ENCODE measurements at places on chromosomes 5 and 9.

- no peak for DNase-seq
Measured at GRCh38 chr9:89743573-89744254, 138.9 kb downstream of the GADD45G start.

DNA sequence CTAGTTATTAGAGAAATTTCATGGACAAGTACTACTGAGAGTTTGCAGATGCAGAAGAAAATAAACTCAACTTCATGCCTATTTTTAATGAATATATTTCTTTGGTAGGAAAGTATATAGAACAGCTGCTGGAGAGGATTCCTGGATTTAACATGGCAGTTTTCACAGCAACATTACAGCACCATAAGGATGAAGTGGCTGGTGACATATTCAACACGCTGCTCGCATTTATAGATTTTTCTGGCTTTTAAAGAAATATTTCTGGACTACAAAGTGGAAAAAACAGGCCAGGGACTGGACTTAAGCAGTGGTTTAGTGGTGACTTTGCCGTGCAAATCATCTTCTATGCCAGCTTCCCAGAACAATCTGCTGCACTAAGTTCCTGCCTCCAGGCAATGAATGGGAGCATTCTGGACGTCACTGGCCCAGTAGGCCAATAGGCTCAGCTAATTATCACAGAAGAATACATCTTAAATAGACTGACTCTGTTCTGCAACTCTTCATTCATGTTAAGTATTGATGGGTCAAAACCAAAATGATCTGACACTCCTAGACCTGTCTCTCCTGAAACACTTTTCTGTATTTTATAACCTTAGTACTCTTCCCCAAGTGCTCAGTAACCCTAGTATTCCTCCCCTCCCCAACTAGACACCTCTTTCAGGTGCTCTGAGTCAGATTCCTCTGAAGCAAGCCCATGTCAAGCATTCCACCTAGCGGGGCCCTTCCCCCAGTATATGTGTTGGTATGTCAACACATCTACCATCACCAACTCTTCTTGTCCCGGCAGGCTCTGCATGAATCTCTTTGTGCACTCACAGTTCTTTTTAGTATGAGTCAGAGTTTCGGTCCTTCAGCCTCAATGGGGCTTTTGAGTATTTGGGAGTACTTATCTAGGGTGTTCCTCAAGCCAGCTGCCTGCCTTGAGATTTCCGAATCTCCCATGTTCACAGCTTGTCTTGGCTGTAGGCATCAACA is 625.5 kb downstream of the CHSY3 start:
- DNase-seq, result no peak

- DNase-seq, result no peak
Measured at GRCh38 chr5:41935544-41935943, 10.5 kb downstream of the FBXO4 start.

DNA sequence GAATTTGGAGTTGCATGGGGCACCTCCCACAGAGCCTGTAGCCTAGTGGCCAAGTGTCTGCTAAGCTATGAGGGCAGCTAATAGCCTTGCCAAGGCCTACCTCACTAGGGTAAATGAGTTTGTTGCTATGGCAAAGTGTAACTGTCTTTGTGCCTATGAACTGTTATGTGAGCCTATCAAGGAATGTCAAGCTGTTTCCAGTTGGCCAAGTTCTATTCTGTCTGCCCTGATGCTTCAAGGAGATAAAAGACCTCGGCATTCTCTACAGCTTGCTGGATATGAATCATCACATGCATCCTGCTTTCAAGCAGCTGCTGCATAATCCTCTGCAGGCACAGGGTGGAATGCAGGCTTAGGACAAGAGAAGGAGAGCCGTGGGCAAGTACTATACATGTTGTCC is 69.8 kb upstream of the CCDC112 start:
- DNase-seq, result no peak

DNA sequence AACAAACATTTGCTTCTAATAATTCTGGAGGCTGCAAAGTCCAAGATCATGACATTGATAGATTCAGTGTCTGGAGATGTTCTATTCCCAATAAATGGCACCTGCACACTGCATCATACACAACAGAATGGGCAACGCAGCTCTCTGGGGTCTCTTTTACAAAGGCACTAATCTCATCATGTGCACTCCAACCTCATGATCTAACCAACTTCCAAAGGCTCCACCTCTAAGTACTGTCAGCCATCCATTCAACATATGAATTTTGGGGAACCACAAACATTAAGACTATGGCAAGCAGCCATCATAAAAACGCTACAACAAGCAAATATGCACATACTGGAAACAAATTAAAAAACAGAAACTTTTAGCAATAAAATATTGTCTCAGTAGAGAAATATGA is 121.1 kb downstream of the CYLC2 start:
- DNase-seq, result no peak

DNA sequence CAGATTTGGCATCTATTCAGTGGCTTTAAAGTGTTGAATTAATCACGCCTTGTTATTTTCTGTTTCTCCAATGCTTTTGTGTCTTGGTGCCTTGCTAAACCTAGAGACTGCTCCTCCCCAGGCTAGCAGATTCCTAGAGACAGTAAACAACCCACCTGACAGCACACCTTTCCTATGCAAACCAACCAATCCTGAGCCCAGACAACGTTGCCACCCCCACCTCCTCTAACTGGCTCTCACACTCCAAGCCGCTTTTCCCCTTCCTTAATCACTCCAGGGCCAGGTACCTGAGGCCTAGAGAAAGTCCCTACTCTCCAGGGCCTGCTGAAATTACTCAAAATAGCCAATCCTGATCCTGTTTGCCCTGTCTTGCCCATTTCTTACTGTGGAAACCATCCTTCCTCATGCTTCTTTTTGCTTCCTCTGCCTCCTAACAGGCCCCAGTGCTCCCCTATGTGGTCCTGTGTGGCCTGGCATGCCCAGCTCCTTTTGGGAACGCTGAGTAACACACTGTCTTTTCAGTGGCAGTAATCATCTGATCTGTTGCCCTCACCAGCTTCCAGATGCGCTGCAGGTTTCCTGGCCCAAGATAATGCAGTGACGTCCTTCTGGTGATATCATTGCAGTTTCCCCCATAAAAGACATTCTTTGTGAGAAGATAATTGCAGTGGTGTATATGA is 53.4 kb downstream of the GAS1 start:
- no peak for DNase-seq

GRCh38 chr9:79043916-79044315 is 527.8 kb upstream of the TLE4 start:
- DNase-seq, result no peak

DNA sequence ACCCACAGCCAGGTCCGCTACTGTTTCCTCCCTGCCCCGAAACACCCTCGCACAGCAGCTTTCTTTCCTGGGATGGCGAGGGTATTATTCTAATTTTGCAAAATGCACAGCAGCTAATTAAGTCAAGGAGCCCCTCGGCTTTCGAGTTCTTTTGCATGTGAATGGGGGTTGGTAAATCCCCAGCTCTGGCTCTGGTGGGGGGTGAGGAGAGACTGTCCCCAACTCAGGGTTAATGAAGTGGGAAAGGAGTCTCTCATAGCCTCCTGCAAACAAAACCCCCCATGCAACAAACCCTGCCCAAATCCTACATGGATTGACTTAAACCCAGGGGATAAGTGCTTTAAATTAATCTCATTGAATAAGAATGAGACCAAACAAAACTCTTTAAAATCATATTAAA is 8.8 kb downstream of the BARHL1 start:
- DNase-seq, result no peak

GRCh38 chr9:136991993-136992818 is at the start of gene PAXX:
Gene PAXX (plus strand): TSS chr9:136992422. CDS start chr9:136992444, 22 bp downstream.
- DNase-seq, result peak; percentile 60

DNA sequence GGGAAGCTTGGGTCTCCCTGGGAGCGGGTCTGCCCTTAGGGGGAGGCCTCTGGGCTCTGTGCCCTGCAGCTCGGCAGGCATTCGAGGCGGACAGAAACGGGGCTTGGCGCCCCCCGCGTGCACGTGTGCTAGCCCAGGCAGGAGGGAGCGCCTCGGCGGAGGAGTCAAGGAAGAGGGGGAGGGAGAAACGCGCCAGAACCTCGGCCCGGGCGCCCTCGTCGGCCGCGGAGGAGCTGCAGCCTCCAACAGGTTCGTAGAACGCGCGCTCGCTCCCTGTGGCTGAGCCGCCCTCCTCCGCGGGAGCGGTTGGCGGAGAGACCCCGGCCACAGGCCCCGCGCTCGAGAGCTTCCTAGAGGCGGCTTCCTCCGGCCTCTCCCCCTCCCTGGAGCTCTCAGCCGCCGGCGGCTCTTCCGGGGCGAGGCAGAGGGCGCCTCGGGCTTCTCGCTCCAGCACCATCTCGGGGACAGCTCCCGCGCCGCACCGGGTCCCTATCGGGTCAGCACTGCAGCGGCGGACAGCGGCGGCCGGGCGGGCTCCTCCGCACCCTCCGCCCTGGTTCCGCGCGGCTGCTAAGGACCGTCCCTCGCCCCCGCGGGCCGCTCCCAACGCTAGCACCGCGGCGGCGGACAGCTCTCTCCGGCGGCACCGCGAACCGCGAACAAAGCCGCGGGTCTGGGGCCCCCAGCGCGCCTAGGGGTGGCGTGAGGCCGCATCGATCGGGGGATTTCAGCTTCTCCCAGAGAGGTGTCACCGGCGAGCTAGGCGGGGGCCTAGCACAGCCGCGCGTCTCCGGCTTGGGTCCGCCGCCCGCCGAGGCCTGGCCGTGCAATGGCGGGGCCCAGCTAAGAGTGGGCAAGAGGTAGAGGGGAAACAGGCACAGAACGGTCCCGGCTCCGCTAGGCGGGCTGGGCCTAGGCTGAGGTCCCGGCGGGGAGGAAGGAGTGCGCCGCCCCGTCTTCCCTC is 74.6 kb upstream of the CPLX2 start:
- peak; percentile 67 for DNase-seq

DNA sequence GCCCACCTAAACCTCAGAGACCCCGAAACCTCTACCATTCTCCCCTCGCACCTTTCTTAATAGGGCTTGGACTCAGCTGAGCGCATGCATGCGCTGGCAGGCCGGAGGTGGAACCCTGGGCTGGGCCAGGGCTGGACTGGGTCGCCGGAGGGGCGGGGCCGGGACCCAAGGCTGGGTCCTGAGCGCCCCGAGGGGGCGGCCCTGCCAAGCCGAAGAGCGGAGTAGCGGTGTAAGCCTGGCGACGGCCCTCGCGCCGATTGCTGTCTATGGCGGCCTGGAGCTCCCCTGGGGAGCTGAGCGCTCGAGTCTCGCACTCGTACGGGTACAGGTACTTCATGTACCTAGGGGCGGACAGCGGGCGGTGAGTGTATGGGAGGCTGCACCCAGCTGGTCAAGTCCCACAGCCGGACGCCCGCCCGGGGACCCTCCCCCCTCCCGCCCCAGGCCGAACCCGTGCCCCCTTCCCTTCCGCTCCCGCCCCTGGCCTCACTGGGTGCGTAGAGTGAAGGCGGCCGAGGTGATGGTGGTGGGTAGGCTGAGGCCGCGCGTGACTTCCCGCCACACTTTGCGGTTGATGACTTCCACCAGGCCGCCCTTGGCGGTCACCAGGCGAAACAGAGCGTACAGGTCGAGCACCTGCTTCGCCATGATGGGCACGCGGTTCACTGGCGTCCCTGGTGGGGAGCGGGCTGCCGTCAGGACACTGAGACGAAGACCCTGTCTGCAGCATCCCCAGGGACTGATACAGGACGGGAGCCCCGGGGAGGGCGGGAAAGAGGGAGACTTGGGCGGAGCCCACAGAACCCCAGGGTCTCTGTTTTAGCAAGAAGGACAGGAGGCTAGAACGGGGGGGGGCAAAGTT is 3.3 kb upstream of the DCTN3 start:
- DNase-seq, result no peak

DNA sequence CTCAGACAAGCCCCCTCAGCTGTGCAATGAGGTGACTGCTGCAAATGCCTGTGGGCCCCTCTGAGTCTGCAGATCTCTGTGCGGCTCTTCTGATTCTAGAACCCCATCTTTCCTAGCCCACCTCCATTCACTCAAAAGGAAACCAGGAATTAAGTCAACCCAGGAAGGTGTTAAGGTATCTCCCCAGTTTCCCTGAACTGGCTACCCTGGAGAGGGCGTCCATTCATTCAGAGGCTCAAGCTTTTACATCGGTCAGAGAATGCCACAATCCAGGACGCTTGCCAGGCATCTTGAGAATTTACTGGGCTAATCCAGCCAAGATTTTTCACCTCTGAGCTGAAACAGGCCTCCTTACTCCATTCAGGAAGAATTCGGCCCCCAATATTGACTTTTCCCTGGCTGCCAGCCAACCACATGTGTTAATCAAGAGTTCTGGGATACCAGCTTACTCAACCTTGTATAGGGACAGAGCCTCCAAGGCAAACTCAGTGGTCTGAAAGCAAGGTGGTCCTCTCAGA is 889 bp upstream of the ADAMTS12 start:
- DNase-seq, result no peak

DNA sequence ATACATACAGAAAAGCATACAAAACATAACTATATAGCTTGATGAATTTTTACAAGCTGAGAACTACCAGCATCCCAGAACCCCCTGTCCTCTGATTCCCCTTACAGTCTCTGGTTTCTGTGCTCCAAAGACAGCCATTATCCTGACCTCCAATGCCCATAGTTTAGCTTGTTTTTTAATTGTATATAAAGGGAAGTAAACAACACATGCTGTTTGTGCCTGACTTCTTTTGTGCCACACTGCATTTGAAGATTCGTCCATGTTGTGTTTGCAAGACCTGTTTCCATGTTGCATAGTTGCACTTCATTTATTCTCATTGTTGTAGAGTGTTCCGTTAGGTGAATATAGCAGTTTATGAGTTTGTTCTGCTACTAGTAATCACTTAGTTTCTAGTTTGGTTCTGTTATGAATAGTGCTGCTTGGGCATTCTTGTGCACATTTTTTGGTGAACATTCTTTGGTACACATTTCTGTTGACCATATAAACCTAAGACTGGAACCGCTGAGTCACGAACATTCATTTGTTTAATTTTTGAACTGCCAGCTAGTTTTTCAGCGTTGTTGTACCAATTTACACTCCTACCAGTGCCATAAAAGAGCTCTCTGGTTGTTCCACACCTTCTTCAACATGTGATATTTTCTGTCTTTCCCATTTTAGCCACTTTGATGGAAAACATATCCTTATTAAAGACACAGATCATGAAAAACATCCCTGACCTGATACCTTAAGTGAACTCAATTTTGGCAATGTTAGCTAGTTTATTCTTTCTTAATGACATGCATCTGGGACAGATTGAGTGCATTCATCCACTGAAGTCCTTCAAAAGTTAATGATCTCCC is 78.1 kb upstream of the ANXA1 start:
- no peak for DNase-seq
